ENCODE measurements at places on chromosomes 4 and X.

DNA sequence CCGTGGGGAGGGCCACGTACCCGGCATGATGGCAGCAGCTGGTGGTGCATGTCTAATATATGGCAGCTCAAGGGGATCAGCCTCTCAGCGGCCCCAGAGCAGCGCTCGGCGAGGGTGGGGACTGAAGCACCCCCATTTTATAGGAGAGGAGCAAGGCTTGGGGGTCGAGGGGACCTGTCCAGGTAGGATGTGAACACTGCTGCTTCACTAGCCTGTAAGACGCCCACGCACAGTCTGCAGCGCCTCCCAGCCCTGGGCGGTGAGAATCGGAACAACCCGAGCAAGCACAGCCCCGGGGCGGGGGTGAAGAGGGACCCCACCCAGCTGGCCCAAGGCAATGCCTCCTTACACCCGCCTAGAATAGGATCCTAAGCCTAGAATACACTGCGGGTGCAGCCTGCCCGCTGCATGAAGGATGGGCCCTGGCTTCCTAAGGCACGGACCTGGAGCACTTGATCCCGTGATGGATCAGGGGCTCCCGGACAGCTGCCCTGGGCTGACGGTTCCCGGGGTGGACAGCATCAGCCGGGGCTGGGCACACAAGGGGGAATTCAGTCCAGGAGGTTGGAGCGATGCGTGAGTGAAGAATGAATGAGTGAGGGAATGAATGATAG, 17.6 kb downstream of the ADRA2C start:
- peak; percentile 46 for DNase-seq

GRCh38 chr4:80578001-80578400, 242.5 kb downstream of the CFAP299 start:
- no peak for DNase-seq

GRCh38 chrX:95640226-95640625, 1044.4 kb upstream of the DIAPH2 start:
- DNase-seq: no peak

- no peak for DNase-seq
These were observed 3.6 kb upstream of the SCARB2 start for GRCh38 chr4:76216975-76217814.

- DNase-seq: no peak
These were observed 54.8 kb downstream of the APLN start for GRCh38 chrX:129599996-129600395.

DNA sequence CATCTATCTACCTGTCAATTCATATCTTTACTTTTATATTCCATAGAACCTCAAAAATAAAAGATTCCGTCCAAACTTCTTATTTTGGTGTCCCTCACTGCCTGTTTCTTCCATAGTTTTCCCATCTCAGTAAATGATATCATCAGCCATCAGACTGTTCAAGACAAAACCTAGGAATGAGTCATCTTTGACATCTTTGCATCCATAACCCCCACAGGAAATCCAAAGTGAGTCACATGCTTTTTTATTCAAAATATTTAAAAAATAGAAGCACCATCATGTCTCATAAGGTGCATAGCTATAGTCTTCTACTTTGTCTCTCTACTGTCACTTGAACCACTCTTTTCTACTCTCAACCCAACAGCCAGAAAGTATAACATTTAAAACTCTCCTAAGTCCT, 29.9 kb upstream of the CXXC4 start:
- DNase-seq: no peak

GRCh38 chr4:833156-833555, 7.2 kb upstream of the CPLX1 start:
- DNase-seq: no peak

- no peak for DNase-seq
These were observed 10.7 kb upstream of the ALAS2 start for GRCh38 chrX:55041514-55041913.

DNA sequence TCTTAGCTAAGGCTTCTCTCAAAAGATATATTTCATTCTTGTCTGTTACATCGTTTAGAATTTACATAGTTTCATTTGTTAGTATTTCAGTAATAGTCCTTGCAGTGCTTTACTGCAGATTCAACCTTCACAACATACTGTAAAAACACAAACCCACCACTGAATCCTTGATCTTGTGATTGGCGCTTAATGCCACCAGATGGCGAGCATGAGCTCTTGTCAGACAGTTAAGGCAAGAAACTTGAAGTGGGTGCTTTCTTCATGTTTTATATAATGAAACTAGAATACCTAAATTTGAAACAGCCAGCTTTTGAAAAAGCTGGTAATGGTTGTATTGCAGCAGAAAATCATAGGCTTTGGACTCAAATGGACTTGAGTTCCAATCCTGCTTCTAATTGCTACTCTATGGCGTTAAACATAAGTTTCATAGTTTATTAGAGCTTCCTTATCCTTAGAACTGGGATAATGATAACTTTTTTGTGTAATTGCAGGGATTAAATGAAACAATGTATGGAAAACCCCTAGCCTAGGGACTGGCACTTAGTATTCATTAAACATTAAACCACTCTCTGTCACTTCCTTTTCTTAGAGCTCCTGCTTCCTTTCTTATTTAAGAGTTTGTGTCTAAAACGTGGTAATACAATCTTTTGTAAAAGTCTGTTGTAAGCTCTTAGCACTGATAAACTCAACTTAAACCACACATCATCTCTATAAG, 95.1 kb downstream of the USP9X start:
- peak; percentile 47 for DNase-seq

DNA sequence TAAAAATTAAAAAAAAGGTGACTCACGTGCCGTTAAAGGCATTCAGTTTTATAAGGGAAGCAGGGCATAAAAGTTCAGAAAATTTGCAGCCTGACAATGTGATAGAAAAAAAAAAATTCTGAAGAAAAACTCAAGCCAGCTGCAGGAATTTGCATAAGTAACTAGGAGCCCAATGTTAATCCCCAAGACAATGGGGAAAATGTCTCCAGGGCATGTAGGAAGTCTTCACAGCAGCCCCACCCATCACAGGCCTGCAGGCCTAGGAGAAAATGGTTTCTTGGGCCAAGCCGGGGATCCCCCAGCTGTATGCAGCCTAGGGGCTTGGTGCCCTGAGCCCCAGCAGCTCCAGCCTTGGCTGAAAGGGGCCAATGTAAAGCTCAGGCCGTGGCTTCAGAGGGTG, 31.2 kb downstream of the CHM start:
- DNase-seq: no peak

- no peak for DNase-seq
These were observed 2.5 kb downstream of the FAM50A start for GRCh38 chrX:154446430-154446829.

- no peak for DNase-seq
These were observed 1047.7 kb downstream of the C4orf33 start for GRCh38 chr4:130143656-130144055.

GRCh38 chr4:10074767-10075105, 41.9 kb downstream of the WDR1 start:
- DNase-seq: peak; percentile 41

DNA sequence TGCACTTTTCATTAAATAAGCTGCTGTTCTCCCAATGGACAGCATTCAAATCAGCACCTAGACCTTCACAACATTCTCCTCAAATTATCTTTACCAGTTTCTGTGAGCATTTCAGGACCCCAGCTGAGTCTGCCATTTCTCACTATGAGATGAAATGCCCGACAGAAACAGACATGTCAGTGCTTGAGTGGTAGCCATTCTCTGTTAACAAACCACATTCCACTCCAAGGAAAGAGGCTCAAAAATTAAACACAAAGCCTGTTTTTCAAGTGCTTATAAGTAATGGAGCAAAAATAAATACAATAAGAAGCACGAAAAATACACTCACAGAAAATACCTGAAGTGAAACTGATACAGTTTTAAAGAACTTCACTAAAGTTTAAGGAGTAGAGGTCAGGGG, 320.2 kb upstream of the PRPS2 start:
- no peak for DNase-seq

DNA sequence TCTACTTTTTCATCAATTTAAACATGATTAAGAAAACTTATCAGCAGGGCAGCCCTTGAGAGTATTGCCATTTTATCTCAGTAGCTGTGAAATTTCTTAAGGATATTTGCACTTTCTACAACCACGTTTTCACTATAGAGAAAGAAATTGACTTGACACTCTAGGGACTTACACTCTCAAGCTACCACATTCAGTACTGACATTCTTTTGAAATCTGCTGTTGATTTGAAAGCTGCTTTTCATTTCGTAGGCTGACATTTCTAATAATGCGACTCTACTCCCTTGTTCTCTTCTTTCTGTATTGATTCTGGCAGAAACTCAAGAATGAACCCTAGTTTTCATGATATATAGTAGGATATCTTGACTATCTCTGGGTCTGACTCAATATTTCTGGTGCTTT, 13.7 kb upstream of the GRXCR1 start:
- no peak for DNase-seq

GRCh38 chrX:33082371-33082770, 129.0 kb downstream of the DMD start:
- no peak for DNase-seq

DNA sequence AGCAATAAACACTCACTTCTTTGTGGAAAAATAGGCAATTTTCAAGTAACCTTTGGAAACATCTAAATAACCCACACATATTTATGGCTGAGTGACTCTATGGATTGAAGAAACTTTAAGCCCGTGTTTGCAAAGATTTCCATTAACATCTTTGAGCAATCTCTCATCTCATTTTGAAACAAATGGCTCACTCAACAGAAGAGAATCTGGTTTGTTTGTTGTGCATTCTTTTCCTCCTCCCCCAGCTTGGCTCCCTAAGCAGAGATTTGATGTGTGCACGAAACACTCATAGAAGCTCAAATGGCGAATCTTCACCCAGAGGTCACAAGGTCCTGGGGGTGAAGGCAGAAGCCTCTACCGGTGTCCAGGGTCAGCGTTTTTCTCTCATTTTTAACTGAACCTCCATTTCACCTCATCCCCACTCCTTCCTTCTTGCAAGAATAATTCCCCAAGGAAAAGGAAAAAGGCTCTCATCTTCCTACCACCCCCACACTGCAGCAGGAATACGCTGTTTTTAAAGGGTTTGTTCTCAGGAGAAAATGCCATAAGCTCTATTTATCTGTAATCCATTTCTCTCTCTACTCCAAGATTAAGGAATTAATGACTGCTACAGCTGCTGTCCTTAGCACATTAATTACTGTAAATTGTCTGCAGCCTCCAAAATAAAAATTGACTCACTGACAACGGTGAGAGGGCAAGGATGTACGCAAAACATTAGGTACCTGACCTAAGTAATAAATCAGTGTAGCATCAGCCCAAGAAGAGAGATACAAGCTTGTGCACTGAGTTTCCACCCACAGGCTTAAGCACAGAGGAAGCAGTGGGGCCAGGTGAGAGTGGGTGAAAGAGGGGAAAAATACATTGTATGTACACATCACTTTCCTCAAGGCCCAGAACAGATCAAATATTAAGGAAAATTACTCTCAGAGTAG, 307.6 kb upstream of the NOCT start:
- DNase-seq: no peak

DNA sequence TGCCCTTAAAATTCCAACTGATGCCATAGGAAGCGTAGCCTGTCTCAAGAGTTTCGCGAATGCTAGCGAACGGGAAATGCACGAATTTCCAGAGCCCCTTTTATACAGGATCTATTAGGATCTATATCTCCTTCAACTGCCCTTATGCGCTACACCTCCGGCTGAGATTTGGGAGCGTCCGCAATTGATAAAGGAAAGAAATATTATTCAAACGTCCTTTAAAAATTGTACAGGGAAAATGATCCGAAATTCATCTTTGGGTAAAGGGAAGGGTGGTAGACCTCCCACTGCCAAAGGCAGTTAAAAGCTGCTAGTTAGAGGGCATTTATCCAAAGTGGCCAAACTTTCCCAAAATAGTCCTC, 609 bp downstream of the NR3C2 start:
- DNase-seq: peak; percentile 5

DNA sequence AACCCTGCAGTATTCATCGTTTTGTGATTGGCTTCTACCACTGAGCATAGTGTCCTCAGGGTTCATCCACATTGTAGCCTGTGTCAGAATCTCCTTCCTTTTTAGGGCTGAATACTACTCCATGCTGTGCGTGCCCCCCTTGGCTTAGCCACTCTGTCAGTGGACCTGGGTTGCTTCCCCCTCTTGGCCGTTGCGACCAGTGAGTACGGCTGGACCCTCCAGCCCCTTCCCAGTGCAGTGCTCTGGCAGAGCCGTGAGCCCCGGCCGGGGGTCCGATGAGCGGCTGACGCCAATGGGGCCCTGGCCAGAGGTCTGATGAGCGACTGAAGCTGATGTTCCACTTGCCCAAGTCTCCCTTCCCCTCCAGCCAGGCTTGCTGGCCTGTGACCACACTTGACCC, 6.9 kb downstream of the BLOC1S4 start:
- no peak for DNase-seq

DNA sequence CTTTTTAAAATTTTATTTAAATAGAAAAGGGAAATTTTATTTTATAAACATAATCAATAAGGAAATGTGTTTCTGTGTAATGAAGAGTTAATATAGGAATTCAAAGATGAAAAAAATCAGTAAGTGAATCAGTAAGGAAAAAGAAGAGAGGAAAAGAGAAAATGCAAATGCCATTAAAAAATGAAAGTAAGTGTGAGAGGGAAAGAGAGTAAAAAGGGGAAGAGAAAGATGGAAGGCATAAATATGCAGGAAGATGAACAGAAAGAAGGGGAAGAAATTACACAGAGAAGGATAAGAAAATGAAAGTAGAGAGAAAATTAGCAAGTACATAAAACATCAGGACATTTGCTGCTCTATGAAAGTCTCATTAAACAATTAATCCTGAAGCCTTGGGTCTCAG, 349.9 kb downstream of the FSTL5 start:
- no peak for DNase-seq

DNA sequence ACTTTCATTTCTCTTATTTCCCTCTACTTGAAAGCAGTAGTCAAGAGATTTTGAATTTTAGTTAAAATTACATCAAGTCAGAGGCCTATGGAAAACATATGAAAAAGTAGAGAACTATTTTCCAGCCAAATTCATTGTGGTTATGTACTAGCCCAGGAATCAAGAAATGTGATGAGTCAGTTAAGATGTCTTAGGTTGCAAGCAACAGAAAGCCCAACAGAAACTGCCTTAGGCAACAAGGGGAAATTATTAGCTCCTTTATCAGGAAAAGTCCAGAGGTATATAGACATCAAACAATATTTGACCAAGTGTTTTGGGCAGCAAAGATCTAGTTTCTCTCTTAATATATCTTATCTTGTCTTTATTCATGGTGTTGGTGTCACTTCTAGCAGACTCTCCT, 37.8 kb upstream of the FRMD7 start:
- DNase-seq: no peak

DNA sequence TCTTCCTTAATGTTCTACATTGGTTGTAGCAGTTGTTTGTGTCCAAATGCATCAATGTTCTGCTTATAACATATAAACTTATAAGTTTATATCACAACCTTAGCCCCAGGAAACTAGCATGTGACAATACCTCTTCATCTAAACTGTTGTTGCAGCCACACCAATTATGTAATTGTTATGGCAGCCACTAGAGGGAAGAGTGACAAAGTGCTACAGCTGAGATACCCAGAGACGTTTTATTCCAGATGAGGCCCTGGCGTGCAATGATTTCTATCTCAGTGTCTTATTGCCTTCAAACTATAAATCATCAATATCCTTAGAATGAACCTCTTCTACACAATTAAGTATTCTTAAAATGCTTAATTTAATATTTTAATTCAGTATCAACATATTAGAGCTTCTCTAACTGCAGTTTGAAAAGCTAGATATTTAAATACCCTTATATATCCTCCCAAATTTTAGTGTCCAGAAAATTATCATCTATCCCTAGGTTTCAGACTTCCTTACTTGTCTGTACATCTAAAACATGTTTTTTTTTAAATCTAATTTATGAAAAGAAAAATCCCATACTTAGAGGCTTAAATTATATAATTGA, 171.6 kb downstream of the PCDH10 start:
- peak; percentile 20 for DNase-seq

- DNase-seq: no peak
These were observed 192.5 kb downstream of the ASMT start for GRCh38 chrX:1807301-1807731.

- no peak for DNase-seq
These were observed at the start of gene FRMPD3 for GRCh38 chrX:107448998-107449835. FRMPD3 (plus strand) TSS chrX:107449652; CDS start chrX:107526589, 76,937 bp downstream.
